ENCODE measurements at places on chromosomes 13 and 19.

DNA sequence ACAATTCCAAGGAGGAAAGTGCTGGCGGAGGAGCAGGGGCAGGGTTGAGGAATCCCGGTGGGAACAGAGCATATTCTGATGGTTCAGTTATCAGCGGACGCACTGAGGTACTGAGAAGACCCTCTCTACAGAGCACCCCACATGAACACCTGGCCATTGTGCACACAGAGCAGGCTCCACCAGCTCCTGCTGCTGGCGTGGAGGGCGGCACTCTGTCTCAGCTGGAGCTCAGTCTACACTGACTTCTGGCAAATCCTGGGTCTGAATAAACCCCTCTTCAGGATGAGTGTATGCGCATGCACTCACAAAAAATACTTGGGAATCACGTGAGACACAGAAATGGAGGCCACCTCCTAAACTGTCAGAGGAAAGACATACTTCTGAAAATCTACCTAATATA lies 114.4 kb upstream of the IRS2 start:
- no peak for DNase-seq

DNA sequence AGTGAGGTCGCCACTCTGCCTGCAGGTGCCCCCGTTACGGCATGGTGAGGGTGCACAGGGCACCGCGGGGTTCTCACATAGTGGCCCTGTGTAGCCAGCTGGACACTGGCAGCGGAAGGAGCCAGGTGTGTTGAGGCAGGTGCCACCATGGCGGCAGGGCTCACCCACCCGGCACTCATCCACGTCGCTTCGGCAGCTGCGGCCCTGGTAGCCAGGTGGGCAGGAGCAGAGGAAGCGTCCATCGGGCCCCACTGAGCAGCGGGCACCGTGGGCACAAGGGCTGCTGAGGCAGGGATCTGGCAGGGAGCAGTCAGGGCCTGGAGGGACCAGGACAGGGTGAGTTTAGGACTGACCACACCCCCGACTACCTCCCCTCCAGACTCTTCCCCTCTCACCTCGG lies 8.8 kb downstream of the NOTCH3 start:
- no peak for DNase-seq

- DNase-seq = peak; percentile 97
Measured at GRCh38 chr19:4233282-4233853, 4.0 kb downstream of the EBI3 start.

DNA sequence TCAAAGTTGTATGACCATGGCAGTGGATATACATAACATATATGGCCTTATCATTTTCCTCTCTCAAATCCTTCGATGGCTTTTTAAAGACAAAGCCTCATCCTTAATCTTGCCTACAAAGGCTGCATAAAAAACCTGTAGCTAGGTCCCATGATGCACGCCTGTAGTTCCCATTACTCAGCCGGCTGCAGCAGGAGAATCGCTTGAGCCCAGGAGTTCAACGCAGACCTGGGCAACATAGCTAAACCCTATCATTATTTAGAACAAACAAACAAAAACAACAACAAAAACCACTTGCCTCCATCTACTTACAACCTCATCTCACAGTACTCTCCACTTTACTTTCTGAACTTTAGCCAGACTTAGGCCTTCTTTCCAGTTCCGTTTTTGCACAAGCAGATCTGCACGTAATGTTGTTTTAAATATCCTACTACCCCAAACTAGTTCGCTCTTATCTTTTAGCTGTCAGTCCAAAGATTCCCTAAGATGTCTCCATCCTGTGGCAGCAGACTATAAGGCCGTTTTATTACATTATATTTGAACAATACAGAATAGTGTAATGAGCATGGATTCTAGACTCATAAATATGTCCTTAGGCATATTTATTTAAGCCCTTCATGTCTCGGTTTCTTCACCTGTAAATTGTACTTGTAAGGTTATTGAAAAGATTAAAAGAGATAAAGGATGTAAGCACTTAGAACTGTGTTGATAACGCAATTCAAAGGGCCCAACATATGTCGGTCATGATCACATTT lies 969 bp upstream of the POMP start:
- no peak for DNase-seq

GRCh38 chr19:5218963-5219530 lies 121.6 kb downstream of the PTPRS start:
- DNase-seq = no peak

- no peak for DNase-seq
Measured at GRCh38 chr13:85799097-85799582, at the start of gene SLITRK6. TSS of gene SLITRK6 (minus strand) at chr13:85799419. CDS start at chr13:85796508, 2,911 bp downstream.

DNA sequence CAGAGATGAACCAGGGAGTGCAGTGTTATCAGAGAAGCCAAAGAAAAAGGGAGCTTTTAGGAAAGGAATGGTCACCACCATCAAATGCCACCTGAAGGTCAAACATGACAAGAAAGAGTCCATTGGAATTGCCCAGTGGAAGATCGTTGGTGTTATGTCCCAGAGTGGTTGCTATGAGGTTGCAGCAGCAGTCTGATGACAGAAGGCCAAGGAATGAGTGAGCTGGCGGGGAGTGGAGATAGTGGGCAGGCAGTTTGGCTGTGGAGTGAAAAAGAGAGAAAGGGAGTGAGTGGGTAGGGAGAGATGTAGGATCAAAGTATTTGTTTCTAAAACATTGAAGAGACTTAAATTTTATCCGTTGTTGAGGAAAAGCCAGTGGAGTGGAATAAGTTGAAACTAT lies 117.4 kb upstream of the WASF3 start:
- DNase-seq = no peak

- no peak for DNase-seq
Measured at GRCh38 chr13:88189728-88190127, 518.6 kb downstream of the SLITRK5 start.

- DNase-seq = no peak
Measured at GRCh38 chr19:53782698-53783097, 41.4 kb downstream of the NLRP12 start.

- DNase-seq = no peak
Measured at GRCh38 chr19:58509731-58510083, 2.1 kb downstream of the SLC27A5 start.

- peak; percentile 69 for DNase-seq
Measured at GRCh38 chr19:10286803-10287737, at the start of gene ICAM4. TSS of gene ICAM4 (plus strand) at chr19:10286955. CDS start at chr19:10287013, 58 bp downstream.

GRCh38 chr13:114202581-114202980 lies 23.5 kb downstream of the CFAP97D2 start:
- DNase-seq = no peak

Data from activated CD8-positive, alpha-beta memory T cell treated with anti-CD3 and anti-CD28 coated beads, Interleukin-2, amount 50 U/mL, for 48 hours (primary cell).